Activated CD4-positive, CD25-positive, alpha-beta regulatory T cell treated with anti-CD3 and anti-CD28 coated beads, Interleukin-2, amount 50 U/mL, for 16 hours (primary cell): ENCODE measurements at places on chromosomes 16 and 17.

GRCh38 chr16:74298104-74298503 lies 1.5 kb downstream of the PSMD7 start:
- DNase-seq, result no peak

- no peak for DNase-seq
These were observed 5.6 kb downstream of the KIF1C start for GRCh38 chr17:5003214-5003867.

GRCh38 chr16:74565378-74565777 lies 41.5 kb downstream of the GLG1 start:
- no peak for DNase-seq

DNA sequence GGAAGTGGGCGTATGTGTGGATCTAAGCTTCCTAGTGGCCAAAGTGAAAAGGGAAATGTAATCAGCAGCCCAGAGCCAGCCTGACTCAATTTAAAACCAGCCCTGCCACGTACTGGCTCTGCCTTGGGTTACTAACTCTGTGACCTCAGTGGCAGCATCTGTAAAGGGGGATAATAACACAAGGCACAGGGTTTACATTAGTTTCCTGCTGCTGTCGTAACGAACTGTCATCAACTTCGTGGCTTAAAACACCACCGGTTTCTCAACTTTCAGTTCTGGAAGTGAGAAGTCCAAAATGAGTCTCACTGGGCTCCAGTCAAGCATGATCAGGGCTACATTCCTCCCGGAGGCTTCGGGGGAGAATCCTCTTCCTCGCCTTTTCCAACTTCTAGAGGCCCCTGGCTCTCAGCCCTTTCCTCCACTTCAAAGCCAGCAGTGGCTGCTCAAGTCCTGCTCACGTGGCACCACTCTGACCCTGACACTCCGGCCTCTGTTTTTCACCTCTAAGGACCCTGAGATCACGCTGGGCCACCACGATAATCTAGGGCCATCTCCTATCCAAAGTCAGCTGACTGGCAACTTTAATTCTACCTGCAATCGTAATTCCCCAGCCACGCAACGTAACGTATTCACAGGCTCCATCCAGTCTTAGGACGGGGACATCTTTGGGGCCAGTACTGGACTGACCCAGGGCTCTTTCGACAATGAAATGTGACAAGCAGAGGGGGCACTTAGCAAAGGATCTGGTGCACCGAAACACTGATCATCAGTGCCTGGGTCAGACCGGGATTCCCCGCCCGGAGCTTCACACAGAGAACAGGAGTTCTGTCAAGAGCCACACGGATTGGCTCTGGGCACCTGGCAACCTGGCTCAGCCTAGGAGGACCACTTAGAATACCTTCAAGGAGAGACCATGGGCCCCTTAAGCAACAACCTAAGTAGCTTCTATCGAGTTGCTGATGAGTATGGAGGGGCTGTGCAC lies 14.5 kb downstream of the TMC6 start:
- no peak for DNase-seq

GRCh38 chr17:5032865-5033264 lies 2.4 kb downstream of the SLC52A1 start:
- DNase-seq, result no peak

DNA sequence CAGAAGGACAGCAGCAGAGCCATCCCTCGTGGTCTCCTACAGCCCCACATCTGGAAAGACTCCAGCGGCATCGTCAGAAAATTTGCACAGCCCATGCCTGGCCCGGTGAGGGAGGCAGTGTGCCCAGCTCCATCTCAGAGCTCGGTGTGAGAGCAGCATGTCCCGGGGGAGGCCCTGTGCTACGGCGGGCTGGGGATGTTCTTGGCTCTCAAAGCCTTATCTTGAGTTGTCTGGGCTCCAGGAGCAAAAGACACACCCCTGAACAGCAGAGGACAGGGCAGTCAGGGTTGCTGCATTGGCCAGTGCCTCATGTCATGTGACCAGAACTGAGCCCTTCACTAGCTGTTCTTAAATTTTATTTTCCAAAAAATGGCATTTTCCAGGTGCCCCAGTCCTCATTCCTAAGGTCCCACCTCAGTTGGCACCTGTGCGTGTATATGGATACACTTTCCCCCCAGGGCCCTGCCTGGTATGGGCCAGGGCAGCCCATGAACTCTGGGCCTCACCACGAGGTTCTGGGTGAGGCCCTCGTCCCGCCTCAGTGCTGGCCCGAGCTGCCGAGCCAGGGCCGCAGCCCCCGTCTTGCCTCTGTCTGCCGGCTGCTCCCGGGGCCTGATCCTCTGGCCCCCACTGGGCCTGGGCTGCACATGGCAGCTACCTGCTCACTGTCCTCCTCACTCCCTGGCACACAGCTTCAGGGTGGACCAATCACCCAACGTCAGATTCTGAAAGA lies 3.0 kb downstream of the NUDT16L1 start:
- DNase-seq, result no peak

- no peak for DNase-seq
These were observed 5.8 kb downstream of the TMEM231 start for GRCh38 chr16:75550211-75550662.

DNA sequence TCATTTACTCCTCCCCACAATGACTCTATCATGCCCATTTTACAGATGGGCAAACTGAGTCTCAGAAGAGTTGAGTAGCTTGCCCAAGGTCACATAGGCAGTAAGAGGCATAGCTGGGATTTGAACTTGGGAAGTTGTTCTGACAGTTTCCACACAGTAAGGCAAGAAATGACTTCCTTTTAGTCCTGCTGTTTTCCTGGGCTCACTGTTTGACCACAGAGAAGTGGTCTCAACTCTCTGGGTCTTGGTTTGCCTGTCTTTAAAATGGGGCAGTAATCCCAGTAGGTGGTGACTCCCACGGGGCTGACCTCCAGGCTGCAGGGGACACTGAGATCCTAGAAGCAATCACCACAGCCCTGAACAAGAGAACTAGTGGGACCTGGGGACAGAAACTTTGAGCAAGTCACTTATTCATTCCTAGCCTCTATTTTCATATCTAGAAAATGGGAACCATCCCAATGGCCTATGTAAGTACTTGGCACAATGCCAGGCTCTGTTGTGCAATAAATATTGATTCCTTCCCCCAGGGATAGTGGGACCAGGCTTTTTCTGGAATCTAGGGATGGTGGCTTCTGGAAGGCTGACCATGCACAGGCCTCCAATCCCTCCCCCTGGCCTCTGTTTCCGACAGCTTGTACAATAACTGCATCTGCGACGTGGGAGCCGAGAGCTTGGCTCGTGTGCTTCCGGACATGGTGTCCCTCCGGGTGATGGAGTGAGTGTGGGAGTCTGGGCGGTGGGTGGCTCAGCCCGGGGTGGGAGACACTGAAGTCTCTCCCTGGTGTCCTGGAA lies 20.5 kb downstream of the DEXI start:
- DNase-seq, result no peak

- DNase-seq, result no peak
These were observed 6.2 kb downstream of the NACA2 start for GRCh38 chr17:61584866-61585265.

DNA sequence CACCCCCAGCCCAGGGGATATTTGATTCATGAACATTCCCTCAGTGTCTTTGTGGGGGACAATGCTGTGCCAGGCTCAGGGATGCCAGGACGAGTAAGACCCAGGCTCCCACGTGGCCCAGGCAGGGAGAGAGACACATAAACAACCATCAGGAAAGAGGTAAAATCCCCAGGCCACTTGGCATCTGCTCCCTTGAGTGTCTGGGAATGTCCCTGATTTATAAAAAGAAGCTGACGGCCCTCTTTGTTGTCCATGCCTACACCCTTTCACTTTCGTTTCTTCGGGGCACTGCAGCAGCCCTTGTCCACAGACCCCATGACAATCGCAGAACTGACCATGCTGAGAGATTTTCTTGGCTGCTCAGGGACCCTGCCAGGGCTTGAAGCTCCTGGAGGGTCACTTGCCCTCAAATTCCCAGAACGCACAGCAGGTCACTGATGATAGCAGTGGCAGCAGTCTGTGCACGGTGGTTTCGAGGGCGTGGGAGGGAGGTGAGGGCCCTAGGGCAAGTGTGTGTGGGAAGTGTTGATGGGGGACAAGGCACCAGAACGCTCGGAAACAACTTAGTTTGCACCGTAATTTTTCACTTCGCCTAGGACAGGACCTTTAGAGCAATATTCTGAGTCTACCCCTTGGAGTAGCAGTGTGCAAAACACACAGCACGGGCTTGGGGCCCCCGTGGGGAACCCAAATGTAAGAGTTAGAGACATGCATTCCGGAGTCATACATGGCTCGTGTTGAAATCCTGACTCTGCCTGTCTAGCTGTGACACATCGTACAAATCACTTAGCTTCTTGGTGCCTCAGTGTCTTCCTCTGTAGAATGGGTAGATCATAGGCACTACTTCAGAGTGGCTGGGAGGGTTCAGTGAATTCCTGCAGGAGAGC lies 4.7 kb downstream of the NOD2 start:
- DNase-seq, result no peak

- DNase-seq, result no peak
These were observed 251.3 kb downstream of the NTN1 start for GRCh38 chr17:9272501-9273200.

DNA sequence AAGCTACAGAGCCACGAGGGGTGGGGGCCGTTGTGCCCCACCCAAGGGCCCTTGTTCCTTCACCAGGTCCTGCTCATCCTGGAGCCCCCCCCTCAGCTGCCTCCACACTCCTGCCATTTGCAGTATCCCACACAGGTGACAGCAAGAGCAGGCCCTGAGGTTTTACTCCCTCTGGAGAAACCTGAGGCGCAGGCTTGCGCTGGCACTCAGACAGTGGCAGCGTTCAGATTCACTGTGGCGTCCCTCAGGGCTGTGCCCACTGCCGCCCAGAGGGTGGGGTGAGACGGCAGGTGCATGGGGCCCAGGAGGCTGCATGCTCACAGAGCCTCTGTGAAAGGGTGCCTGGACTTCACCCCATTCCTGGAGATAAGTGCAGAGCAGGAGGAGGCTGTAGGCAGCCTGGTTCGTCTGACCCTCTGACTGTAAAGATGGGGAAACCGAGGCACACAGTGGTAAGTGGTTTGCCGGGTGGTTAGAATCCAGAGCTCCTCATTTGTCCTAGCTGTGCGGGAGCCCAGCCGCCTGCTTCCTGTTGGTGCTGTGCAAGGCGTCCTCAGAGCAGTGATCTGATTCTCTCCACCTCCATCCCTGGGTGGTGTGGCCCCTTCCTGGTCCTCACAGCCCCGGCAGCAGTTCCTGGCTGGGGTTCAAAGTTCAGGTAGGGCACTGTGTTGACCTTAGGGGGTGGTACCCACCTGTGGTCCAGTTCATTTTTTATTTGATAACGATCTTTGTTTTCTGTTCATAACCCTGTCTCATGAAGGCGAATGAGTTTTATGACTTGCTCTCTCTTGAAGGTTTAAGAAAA lies 1.6 kb downstream of the SPIRE2 start:
- no peak for DNase-seq

- no peak for DNase-seq
These were observed 14.3 kb downstream of the GDPD1 start for GRCh38 chr17:59234631-59235030.

- DNase-seq, result no peak
These were observed 83.2 kb downstream of the TMC6 start for GRCh38 chr17:78045316-78045715.

GRCh38 chr17:77963441-77963840 lies 4.9 kb downstream of the TNRC6C start:
- no peak for DNase-seq

DNA sequence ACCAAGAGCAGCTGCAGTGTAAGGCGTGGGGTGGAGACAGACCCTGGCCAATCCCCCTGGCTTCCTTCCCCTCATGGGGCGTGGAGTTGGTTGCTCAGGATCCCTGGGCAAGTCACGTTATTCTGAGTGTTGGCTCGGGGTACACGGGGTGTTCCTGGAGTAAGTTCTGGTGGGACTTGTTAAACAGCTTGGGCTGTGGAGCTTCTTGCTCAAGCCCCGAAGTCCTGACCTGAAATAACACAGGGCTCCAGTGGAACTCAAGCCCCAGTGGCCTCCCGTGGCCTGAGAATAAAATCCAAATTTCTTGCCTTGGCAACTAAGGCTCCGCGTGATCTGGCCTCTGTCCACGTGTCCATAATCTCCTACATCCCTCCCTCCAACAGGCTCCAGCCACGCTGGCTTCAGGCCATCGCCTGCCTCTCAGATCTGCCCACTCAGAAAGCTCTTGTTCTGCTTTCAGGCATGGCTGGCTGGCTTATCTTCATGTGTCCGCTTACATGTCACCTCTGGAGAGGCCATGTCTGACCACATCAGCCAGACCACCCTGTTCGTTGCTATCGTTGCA lies 49.3 kb upstream of the BCO1 start:
- no peak for DNase-seq

DNA sequence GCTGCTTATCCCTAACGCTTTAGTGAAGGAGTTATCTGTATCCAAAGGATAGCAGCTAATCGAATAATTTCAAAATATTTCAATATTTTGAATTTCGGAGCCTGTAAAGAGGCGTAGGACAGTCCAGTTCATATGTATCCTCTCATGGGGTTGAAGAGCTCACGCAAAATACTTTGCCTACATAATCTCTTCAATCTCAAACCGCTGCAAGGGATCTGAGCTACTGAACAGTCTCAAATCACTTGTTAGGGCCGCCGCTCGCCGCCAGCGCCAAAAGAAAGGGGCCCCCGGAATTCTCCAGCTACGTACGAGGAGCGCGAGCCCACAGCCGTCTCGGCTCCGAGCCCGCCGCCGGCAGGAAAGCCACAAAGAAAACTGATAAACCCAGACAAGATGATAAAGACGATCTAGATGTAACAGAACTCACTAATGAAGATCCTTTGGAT lies 601 bp upstream of the RFWD3 start:
- no peak for DNase-seq

- no peak for DNase-seq
These were observed at the start of gene C1QTNF1 for GRCh38 chr17:79023886-79024771. Gene C1QTNF1 (plus strand): TSS chr17:79024169. CDS start chr17:79043969, 19,800 bp downstream.

DNA sequence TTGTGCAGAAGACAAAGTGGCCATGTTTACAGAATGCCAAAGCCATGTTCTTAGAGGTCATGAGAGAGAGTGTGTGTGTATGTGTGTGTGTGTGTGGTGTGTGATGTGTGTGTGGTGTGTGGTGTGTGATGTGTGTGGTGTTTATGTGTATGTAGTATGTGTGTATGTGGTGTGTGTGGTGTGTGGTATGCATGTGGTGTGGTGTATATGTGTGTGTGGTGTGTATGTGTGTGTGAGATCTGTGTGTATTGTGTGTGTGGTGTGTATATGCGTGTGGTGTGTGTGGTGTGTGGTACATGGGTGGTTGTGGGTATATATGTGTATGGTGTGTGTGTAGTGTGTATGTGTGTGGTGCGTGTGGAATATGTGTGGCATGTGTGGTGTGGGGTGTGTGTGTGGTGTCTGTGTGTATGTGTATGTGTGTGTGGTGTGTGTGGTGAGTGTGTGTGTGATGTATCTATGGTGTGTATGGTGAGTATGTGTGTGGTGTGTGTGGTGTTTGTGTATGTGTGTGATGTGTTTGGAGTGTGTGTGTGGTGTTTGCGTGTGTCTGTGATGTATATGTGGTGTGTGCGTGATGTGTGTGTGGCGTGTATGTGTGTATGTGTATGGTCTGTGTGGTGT lies 8.2 kb upstream of the KRT17 start:
- no peak for DNase-seq

GRCh38 chr17:63275971-63276745 lies 169.9 kb downstream of the CYB561 start:
- DNase-seq, result no peak

- DNase-seq, result no peak
These were observed 1.4 kb upstream of the VAMP2 start for GRCh38 chr17:8163978-8164814.
